ENCODE measurements at places on chromosomes 7 and 10.
A peak's percentile ranks its signal among the peaks of the same experiment; 100 is the strongest.

- no peak for DNase-seq
These were observed 7.7 kb upstream of the BET1 start for GRCh38 chr7:94011714-94012353.

GRCh38 chr7:103480771-103481170 is 34.8 kb upstream of the SLC26A5 start:
- DNase-seq = no peak

GRCh38 chr7:124009321-124009720 is 23.5 kb downstream of the TMEM229A start:
- DNase-seq = no peak

GRCh38 chr10:130020651-130021382 is 56.7 kb upstream of the EBF3 start:
- no peak for DNase-seq

- peak; percentile 23 for DNase-seq
These were observed 30.1 kb upstream of the PTPRN2 start for GRCh38 chr7:158617737-158618128.

GRCh38 chr10:73590881-73591799 is at the start of gene USP54:
Gene USP54, minus strand, starts transcription at chr10:73591342. Its CDS starts 15,684 bp downstream, at chr10:73575658.
- DNase-seq = peak; percentile 89

GRCh38 chr7:141722529-141722928 is 14.4 kb downstream of the WEE2 start:
- no peak for DNase-seq

DNA sequence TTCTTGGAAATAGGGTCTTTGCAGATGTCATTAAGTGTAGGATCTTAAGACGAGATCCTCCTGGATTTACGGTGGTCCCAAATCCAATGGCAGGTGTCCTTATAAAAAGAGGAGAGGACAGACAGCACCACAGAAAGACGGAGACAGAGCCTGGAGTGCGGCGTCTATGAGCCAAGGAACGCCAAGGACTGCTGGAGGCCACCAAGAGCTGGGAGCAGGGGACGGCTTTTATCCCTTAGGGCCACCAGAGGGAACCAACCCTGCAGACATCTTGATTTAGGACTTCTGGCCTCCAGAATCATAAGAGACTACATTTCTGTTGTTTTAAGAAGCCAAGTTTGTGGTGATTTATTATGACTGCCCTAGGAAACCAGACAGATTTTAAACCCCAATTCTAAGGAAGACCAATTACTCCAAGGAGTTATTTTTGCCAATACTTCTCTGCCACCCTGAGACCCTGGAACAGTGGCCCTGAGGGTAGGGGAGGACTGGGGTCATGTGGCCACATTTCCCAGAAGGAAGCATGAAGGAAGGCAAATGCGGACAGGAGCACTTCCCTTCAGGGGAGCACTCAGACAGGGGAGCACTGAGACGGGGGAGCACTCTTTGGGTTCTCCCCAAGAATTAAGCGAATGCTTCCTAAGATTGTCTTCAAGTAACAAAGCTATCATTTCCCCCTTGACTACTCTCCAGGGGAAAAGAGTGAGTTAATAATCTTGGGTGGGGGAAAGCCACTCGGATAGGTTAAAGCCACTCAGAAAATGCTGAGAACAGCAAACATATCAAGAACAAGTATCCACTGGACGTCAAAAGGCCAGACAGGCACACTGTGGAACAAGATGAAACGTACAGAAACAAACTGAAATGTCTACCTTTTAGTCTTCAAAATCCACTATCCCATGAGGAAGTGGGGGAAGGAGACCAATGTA is 67.5 kb downstream of the CHST15 start:
- peak; percentile 50 for DNase-seq

- DNase-seq = no peak
These were observed 9.7 kb upstream of the CCL24 start for GRCh38 chr7:75823198-75823910.

DNA sequence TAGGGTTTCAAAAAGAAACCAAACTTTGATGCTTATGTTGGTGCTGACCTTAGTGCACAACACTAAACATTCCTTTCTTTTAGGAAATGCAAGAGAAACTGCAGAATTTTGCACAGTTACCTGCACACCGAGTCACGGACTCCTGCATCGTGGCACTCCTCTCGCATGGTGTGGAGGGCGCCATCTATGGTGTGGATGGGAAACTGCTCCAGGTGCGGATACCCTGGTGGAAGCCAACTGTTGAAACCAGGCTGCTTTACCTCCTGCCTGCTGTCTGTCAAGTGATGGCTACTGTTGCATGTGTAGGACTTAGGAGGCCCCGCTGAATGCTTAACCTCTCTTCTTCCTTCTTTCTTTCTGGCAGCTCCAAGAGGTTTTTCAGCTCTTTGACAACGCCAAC is 11.7 kb downstream of the CASP2 start:
- no peak for DNase-seq

DNA sequence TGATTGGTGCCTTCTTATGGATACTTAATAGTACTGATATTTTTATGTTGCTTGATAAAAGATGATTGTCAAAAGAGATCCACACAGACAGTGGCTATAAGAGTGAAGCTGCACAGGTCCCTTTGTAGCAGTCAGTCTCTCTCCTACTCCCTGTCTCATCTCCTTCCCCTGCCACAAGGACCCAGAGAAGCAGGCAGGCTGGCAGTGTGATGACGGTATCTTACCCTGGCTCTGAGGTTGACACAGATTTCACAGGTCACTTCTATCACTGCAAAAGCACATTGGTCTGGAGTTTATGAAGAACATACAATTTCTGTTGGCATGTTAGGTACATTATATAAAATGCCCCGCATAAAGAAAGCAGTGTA is 64.4 kb upstream of the AHR start:
- DNase-seq = peak; percentile 17

DNA sequence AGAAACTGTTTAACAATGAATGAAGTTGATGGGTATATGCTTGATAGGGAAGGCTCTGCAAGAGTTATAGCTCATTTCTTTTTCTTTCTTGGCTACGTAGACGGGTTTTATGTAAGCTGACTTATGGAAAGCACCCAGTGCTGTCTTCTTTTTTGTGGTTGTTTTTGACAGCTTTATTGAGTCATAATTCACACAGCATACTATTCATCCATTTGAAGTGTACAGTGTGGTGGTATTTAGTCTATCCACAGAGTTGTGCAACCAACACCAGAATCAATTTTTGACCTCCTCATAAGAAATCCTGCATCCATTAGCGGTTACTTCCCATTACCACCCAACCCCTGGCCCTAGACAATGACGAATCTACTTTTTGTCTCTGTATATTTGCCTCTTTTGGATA is 240.6 kb upstream of the KIAA1217 start:
- DNase-seq = peak; percentile 0

DNA sequence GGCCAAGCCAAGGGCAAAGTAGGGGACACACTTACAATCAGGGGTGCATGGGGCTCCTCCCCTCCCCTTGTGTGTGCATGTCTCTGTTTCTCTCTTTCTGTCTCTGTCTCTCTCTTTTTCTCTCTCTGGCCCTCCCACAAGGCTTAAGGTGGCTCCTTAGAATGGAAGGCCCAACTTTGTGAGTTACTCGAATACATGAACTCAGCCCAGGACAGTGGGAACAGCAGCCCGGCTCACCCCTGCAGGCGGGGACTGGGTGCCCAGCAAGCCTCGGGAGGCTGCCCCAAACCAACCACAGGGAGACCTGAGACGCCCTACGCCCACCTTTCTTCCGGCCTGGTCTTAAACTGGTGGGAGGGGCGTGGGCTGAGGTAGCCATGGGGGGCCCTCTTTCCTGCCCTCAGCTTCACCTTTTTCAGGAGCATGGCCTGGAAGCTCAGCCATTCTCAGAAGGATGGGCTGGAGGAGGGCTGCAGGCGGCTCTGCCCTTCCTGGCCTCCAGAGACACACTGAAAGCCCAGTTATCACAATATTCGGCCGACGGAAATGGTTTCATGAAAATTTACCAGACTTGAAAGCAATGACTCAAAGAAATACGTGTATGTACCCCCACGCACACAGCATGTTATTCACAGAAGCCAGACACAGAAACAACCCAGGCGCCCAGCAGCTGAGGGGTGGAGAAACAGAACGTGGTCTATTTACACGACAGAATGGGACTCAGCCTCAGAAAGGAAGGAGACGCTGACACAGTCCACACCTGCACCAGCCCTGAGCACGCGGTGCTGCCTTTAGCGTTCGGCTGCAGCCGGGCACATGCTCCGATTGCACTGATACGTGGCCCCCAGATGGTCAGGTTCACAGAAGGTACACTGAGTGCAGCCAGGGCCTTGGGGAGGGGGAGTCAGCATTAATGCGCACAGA is 229.5 kb downstream of the PTPRN2 start:
- DNase-seq = no peak

DNA sequence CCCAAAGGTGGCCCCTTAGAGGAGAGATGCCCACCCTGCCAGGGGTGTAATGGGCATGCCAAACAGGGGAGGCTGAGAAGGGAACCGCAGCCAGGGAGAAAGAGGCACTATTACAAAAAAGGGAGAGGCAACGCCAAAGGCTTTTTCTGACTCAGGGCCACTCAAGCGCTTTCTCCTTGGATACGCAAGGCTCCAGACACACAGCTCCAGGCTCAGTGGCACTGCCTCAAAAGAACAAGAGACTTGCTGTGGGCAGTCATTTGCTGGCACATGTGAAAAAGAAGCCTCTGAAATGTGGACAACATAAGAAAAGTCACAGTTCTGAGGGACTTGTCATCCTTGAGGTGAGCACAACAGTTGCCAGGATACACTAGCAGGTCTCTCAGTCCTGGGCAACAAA is 128.4 kb downstream of the DGKI start:
- no peak for DNase-seq

- DNase-seq = no peak
These were observed 26.0 kb upstream of the NKX6-2 start for GRCh38 chr10:132811891-132812481.

DNA sequence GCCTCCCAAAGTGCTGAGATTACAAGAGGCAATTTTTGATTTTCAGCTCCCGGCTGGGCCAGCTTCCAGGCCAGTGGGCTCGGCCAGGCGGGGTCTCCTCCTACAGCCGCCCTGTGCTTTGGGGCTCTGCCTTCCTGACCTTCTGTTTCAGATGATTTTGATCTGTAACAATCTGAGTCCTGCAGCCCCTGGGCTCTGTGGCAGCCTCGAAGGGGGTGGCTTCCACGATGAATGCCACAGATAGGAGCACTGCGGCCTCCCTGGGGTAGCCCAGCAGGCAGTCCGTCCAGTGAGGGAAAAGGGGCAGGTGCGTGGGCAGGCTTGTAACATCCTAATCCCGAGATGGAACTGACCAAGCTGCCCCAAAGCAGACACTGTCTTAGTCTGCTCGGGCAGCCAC is 177.5 kb downstream of the DNAJB6 start:
- DNase-seq = no peak

Data from fibroblast of lung (primary cell).